ENCODE measurements at places on chromosomes 2 and 18.

GRCh38 chr2:824524-824923 is 126.1 kb upstream of the SNTG2 start:
- DNase-seq = no peak

GRCh38 chr2:67899187-67899586 is 163.6 kb downstream of the C1D start:
- no peak for DNase-seq

- no peak for DNase-seq
These were observed 103.7 kb downstream of the USP34 start for GRCh38 chr2:61367177-61367576.

- no peak for DNase-seq
These were observed 398.8 kb downstream of the ARHGAP15 start for GRCh38 chr2:143528021-143528420.

DNA sequence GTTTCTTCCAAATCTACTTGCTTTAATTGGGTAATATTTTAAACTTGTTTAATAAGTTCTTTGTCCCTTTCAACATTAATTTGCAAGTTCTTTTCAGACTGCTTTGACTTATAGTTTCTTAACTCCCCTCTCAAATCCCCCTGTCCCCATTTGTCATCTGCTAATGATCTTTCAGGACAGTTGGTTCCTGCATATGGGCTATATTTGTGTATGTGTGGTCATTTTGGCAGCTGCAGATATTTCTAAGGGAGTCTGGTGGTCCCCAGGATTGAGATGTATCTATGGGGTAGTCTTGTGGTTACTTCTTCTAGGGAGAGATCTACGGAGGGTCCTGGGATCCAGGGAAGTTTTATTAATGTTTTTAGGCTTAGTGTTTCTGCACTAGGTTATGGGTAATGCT is 120.6 kb upstream of the SP3 start:
- DNase-seq = no peak

GRCh38 chr18:62341473-62341872 is 16.4 kb downstream of the TNFRSF11A start:
- no peak for DNase-seq

- DNase-seq = no peak
These were observed 821 bp upstream of the CHRNG start for GRCh38 chr2:232538671-232539070.

DNA sequence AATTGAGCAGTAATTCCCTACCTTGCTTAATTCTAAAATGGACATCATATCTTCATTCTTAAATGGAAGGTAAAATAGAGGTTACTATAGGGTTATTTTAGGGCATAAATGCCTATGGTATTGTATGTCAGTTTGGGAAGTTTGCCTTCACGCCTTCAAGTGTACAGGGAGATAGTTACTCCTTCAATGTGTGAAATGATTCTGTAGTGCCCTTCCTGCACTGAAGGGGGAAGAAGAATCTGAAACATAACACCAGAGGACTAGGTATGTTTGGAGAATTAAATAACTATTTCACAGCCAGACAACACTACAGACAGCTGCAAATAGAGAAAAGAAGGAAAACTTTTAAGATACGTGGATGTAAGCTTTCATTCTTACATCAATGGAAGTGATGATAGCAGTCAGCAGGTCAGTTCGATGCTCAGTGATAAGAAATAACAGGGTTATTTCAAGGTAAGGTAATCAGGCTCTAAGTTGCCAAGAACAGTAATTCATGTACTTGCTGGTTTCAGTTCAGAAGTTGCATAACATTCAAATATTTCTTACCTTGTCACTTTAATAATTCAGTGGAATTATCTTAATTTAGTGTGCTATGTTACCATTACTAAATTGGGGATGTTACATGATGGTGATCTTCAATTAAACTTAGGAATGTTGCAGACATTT is 4.0 kb downstream of the PKP4 start:
- DNase-seq = no peak

DNA sequence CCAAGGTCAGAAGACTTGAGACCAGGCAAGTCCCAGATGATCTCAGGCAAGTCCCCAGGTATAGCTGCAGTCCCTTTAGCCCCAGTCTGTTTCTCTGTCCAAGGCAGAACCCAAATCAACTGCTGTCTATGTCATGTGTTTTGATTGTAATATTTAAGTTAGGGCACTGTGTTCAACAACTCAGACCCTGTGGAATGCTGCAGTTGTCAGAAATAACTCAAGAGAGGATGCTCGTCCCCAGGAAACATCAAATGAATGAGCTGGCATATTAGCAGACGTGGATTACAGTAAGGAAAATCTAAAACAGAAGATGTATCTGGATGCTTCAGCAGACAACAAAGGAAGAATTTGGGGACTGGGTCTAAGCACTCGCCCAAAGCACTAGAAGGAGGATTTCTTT is 70.1 kb downstream of the BCL11A start:
- DNase-seq = no peak
